ENCODE measurements at places on chromosomes 5 and 9. TPM values are rescaled to one million over a fixed set of nuclear protein-coding genes. Genes with fewer than 3 reads are reported as not detected.

GRCh38 chr9:136840877-136841645 lies 1.2 kb upstream of the AJM1 start:
- H3K36me3 ChIP-seq = no peaks in the 10 kb centered on the region
- no peak overlapping the region for H3K4me3 ChIP-seq

GRCh38 chr5:54876556-54876955 lies 108.8 kb downstream of the ESM1 start:
- no peak overlapping the region for H3K4me3 ChIP-seq
- peak overlapping the region; percentile 49 for H3K27ac ChIP-seq
- H3K27me3 ChIP-seq = no peaks in the 10 kb centered on the region
- H3K36me3 ChIP-seq = no peaks in the 10 kb centered on the region
- H3K4me1 ChIP-seq = no peaks in the 10 kb centered on the region
- DNase-seq = no peak

- no peaks in the 10 kb centered on the region for H3K27me3 ChIP-seq
- no peaks in the 10 kb centered on the region for H3K4me1 ChIP-seq
- H3K36me3 ChIP-seq = no peaks in the 10 kb centered on the region
- no peak overlapping the region for H3K27ac ChIP-seq
- H3K4me3 ChIP-seq = no peak overlapping the region
These were observed 26.0 kb downstream of the GABRP start for GRCh38 chr5:170809551-170809950.

GRCh38 chr9:137428841-137429545 lies 5.8 kb downstream of the NOXA1 start:
- H3K4me1 ChIP-seq = peaks cover 2% of the 10 kb centered on the region
- no peaks in the 10 kb centered on the region for H3K27me3 ChIP-seq
- no peaks in the 10 kb centered on the region for H3K36me3 ChIP-seq
- H3K4me3 ChIP-seq = no peak overlapping the region
- no peak for DNase-seq
- H3K27ac ChIP-seq = no peak overlapping the region

The ARSI gene
- polyA plus RNA-seq = 1.1 TPM

DNA sequence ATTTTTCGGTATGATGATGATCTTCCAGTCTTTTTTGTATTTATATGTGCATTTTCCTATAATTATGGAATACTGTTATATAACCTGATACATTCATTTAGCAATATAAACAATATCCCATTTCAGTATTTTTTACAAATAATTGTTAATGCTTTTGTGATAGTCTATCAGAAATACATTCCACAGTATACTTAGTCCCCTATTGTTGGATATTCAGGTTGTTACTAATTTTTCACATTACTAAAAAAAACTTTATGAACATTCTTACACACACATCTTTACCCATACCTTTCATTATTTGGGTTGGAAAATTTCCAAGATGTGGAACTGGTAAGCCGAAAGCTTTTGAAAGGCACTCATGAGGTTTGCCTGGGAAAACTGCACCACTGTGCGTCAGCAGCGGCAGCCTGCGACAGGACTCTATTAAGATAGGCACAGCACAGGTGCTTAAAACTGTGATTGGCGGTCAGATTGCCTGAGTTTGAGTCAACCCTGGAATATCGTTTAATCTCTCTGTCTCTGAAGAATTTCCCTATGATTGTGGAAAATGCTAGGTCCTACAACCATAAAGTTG lies 147.5 kb upstream of the ERCC6L2 start:
- no peak for DNase-seq
- H3K4me1 ChIP-seq = no peaks in the 10 kb centered on the region
- H3K27me3 ChIP-seq = no peaks in the 10 kb centered on the region
- H3K4me3 ChIP-seq = no peak overlapping the region
- H3K27ac ChIP-seq = no peak overlapping the region
- no peaks in the 10 kb centered on the region for H3K36me3 ChIP-seq

GRCh38 chr9:87792831-87793288 lies 66.9 kb downstream of the CTSL start:
- H3K36me3 ChIP-seq = no peaks in the 10 kb centered on the region
- no peaks in the 10 kb centered on the region for H3K4me1 ChIP-seq
- H3K27me3 ChIP-seq = no peaks in the 10 kb centered on the region
- peak overlapping the region; percentile 61 for H3K27ac ChIP-seq

The RNF38 gene
- polyA plus RNA-seq = 10.7 TPM

- H3K27me3 ChIP-seq = no peaks in the 10 kb centered on the region
- H3K27ac ChIP-seq = no peak overlapping the region
- no peaks in the 10 kb centered on the region for H3K36me3 ChIP-seq
- no peaks in the 10 kb centered on the region for H3K4me1 ChIP-seq
- H3K4me3 ChIP-seq = no peak overlapping the region
- DNase-seq = no peak
These were observed 225.8 kb upstream of the DAPK1 start for GRCh38 chr9:87271696-87272477.

- H3K4me3 ChIP-seq = no peak overlapping the region
- H3K36me3 ChIP-seq = no peaks in the 10 kb centered on the region
- DNase-seq = no peak
These were observed 1.8 kb upstream of the NOTCH1 start for GRCh38 chr9:136547508-136548215.

The CRHBP gene
- polyA plus RNA-seq = 67.7 TPM

DNA sequence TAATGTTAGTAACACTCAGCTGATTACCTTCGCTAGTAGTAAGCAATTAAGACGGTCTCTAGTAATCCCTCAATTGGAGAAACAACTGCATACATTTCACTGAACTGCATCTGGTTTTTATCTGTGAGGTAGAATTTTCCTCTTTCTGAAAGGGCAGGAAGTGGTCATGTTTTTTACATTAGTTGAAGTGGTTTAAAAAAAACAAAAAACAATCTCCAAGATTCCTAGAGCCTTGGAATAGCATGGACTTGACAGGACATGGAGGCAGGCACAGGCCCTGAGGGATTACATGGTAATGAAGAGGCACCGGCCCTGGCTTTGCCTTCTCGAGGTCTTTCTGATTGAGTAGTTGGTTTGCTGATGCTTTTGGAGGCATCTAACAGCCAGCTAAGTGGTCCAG lies 25.8 kb downstream of the THBS4 start:
- H3K4me3 ChIP-seq = no peak overlapping the region
- no peaks in the 10 kb centered on the region for H3K36me3 ChIP-seq
- H3K4me1 ChIP-seq = no peaks in the 10 kb centered on the region
- H3K27me3 ChIP-seq = no peaks in the 10 kb centered on the region
- H3K27ac ChIP-seq = no peak overlapping the region

DNA sequence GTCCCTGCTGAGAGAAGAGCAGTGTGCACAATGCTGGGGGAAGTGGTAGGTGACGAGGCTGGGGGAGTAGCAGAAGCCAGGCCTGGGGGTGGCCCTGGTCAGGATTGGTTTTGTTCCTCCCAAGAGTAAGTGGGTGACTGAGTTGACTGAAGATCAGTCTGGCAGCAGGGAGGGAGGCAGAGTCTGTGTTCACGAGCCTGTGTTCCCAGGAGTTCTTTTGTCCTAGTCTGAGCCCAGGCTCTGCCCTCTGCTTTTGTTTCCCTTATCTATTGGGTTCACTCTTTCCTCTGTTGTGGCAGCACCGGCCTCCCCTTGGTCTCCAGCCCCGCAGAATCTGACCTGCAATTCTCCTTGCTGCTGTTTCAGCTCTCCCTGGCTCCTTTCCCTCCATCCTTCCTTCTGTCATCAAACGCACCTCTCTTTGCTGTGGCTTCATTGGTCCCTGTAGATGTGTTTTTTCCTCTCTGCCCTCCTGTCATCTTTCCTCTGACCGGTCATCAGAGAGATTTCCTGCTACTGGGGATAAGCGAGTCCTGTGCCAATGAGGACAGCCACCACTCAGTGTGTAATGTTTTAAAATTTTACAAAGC lies 607.4 kb downstream of the KIF4B start:
- no peak overlapping the region for H3K4me3 ChIP-seq
- no peak overlapping the region for H3K27ac ChIP-seq
- no peaks in the 10 kb centered on the region for H3K4me1 ChIP-seq

DNA sequence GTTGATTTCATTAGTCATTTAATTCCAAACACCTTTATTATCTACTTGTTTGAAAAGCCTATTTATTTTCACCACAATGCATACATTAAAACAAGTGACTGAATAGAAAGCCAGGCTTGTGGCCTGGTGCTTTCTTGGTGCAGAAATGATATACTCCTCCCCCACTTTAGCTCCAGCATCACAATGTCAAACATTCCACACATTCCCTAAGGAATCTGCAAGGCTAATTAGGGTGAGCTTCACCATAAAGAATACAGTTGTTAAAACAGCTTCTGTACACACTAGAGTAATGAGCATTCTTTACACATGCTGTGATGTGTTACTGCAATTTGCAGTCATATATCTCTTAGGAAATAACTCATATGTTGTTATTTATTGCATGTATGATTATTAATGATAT lies 705.7 kb downstream of the CETN3 start:
- no peak overlapping the region for H3K4me3 ChIP-seq
- H3K4me1 ChIP-seq = peaks cover 3% of the 10 kb centered on the region
- H3K27me3 ChIP-seq = no peaks in the 10 kb centered on the region
- H3K27ac ChIP-seq = no peak overlapping the region
- H3K36me3 ChIP-seq = no peaks in the 10 kb centered on the region
- peak; percentile 82 for DNase-seq

- no peaks in the 10 kb centered on the region for H3K36me3 ChIP-seq
- no peak overlapping the region for H3K27ac ChIP-seq
- DNase-seq = no peak
- no peak overlapping the region for H3K4me3 ChIP-seq
- H3K4me1 ChIP-seq = no peaks in the 10 kb centered on the region
These were observed 181.0 kb upstream of the CLINT1 start for GRCh38 chr5:158039911-158040347.

The SLCO4C1 gene
- 9.0 TPM for polyA plus RNA-seq

GRCh38 chr5:154179846-154180710 lies 10.5 kb upstream of the GALNT10 start:
- no peaks in the 10 kb centered on the region for H3K4me1 ChIP-seq
- no peaks in the 10 kb centered on the region for H3K27me3 ChIP-seq
- H3K4me3 ChIP-seq = no peak overlapping the region

DNA sequence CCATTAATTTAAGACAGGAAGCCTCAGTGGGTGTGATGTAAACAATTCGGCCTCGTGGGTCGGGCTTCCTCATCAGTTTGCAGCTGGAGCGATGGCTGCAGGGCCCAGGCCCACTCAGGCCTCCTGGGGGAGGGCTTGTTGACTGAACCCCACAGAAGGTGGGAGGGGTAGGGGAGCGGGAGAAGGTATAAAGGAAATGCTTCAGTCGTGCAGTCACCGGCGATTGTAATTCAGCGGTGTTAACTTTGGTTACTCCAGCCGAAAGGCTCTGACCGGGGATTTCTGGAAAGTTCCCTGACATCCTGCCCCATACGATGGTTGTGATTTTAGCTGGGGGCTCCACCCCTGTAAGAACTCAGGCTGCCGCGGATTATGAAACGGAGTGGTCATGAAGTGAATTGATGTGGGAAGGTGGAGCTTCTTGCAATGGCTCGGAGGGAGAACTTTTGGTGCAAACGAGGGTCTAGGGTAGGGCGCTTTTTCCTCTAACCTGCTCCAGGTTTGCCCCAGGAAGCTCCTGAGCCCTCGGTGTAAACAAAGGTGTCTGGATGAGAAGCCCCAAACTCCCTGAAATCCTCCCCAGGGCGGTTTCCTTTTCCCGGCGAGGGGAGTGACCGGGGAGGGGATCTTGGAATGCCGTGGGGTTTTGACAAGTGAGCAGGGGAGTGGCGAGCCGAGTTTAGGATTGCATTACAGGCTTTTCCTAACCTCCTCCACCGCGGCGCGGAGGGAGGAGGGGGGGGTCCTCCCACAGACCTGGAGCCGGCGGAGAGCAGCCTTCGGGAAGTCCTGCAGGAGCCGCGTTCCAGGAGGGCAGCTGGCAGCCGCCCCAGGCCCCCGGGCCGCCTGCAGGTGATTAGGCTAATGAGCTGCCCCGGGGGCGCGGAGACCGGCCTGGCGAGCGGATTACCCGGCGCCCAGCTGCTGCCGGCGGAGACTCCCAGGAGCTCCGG lies 215.5 kb downstream of the PDZD2 start:
- peak; percentile 88 for DNase-seq
- no peaks in the 10 kb centered on the region for H3K36me3 ChIP-seq
- no peaks in the 10 kb centered on the region for H3K27me3 ChIP-seq
- H3K4me3 ChIP-seq = peak overlapping the region; percentile 70
- peak overlapping the region; percentile 68 for H3K27ac ChIP-seq

- no peak overlapping the region for H3K27ac ChIP-seq
- H3K4me3 ChIP-seq = no peak overlapping the region
- no peaks in the 10 kb centered on the region for H3K4me1 ChIP-seq
- no peaks in the 10 kb centered on the region for H3K36me3 ChIP-seq
- H3K27me3 ChIP-seq = no peaks in the 10 kb centered on the region
These were observed 690.9 kb downstream of the ISL1 start for GRCh38 chr5:52073993-52074689.

DNA sequence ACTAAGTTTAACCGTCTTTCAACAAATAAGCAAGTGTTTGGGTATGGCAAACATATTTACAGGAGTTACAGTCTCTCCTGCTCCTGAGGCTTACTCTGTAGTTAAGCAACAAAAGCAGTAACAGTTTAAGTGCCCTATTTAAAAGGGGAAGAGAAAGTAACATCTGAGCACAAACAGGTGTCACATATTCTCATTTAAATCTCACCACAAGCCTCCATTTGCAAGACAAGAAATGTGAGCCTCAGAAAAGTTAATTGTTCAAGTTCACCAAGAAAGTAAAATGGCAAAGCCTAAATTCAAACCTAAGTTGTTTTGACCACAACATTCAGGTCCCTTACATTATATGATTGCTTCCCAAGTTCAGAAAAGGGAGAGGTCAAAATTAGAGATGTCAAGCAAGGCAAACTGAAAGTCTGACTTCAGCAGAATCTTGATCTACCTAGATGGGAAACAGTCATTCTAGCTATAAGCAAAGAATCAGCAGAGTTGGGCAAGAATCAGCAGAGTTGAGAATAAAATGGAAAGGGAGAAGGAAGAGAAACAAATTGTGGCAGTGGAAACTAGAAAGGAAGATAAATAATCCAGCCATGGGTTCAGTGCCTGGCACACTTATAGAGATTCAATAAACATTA lies 93.4 kb downstream of the STRBP start:
- peaks cover 2% of the 10 kb centered on the region for H3K4me1 ChIP-seq
- H3K36me3 ChIP-seq = no peaks in the 10 kb centered on the region
- no peak overlapping the region for H3K4me3 ChIP-seq
- no peak for DNase-seq
- no peaks in the 10 kb centered on the region for H3K27me3 ChIP-seq

- no peak for DNase-seq
- H3K27ac ChIP-seq = no peak overlapping the region
- H3K4me1 ChIP-seq = no peaks in the 10 kb centered on the region
- H3K27me3 ChIP-seq = no peaks in the 10 kb centered on the region
- H3K4me3 ChIP-seq = no peak overlapping the region
These were observed 102.7 kb downstream of the ARHGEF28 start for GRCh38 chr5:73728493-73729273.

The CREBRF gene
- 6.1 TPM for polyA plus RNA-seq

The TMEM174 gene
- polyA plus RNA-seq = 59.0 TPM

- H3K4me1 ChIP-seq = no peaks in the 10 kb centered on the region
- no peak overlapping the region for H3K4me3 ChIP-seq
- no peak for DNase-seq
- no peaks in the 10 kb centered on the region for H3K27me3 ChIP-seq
These were observed 667.4 kb upstream of the SEMA6A start for GRCh38 chr5:117242028-117242427.

- no peaks in the 10 kb centered on the region for H3K27me3 ChIP-seq
- H3K4me3 ChIP-seq = no peak overlapping the region
- H3K27ac ChIP-seq = no peak overlapping the region
- DNase-seq = no peak
These were observed 142.6 kb upstream of the ST8SIA4 start for GRCh38 chr5:101045689-101046088.

The PCDHGA4 gene
- 0.13 TPM for polyA plus RNA-seq

The ADAMTS6 gene
- 0.32 TPM for polyA plus RNA-seq

Data from kidney (tissue), 22 donors.